Activated CD4-positive, CD25-positive, alpha-beta regulatory T cell treated with anti-CD3 and anti-CD28 coated beads, Interleukin-2, amount 50 U/mL, for 72 hours (primary cell): ENCODE measurements at places on chromosomes 16 and 17.

DNA sequence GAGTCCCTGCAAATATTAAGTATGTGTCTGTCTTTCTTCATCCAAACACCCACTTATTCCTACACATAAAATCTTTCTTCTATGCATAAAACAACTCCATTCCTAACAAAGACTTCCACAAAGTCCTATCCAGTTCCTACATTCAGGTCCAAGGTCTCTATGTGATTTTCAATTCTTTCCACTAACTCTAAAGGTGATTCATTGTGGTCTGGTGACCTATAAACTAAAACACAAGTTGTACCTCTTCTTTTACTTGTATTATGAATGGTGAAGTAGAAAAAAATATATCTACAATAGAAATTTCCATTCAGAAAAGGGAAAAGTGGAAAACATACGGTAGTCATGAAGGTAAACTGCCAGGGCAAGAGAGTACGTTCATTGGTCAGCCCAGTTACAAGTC lies 56.6 kb downstream of the USP32 start:
- no peak for DNase-seq

- no peak for DNase-seq
These were observed 435 bp downstream of the C1QTNF8 start for GRCh38 chr16:1095450-1096168.

- no peak for DNase-seq
These were observed 13.9 kb upstream of the KRTAP17-1 start for GRCh38 chr17:41329279-41329948.

DNA sequence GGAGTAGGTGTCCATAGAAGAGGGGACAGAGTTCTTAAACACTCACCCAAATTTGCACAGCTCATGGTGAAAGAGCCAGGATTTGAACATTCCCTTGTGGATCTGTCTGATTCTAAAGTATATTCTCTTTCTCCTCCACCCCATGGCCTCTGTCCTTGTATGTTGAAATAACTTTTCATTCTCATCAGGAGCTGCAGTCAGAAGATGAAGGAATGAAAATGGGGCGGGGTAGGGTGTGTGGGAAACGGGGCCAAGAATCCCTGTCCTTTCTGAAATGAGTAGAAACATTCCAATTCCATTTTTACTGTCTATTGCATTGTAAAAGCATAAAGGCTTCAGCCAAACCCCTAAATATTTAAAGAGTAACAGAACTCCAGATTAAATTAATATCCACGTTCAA lies 42.8 kb downstream of the NOG start:
- DNase-seq: no peak

DNA sequence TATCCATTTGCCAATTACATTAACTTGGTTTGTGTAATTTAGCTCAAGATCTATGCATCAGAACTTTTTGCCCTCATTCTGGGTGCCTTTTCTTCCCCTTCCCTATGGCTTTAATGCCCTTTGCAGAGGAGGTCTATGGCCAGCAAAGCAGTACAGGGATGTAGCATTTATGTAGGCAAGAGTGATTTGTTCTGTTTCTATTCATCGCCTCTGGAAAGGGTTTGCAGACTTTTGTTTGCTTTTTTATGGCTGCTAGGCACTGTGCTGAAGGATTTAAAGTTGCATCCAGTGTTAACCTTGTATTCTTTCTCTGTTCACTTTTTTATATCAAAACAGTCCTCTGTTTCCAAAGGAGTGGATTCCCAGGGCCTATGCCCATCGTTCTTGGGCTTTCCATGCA lies 78.0 kb downstream of the ANKFN1 start:
- DNase-seq: no peak
